ENCODE measurements at places on chromosomes 16 and 17.

- DNase-seq = peak; percentile 97
Observed at GRCh38 chr16:9119795-9120194, 28.4 kb downstream of the HAPSTR1 start.

GRCh38 chr16:66107661-66108060, 258.8 kb upstream of the CDH5 start:
- peak; percentile 93 for DNase-seq

DNA sequence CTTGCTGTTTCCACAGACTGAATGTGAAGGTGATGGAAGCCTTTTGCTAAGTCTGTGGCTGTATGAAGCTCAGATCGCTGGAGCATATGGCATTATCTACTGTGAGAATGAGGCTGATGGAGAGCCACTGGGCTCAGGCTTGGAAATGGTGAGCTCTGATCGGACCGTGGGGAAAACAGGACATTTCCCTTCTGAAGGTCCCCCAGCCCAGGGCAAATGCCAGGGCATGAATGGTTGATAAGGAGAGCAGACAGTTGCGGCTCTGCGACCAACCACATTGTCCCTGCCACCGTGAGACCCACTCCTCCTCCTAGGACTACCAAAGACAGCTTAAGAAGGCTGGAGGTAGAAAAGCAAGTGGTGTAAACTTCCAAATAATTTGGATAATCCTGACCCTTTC, 4.7 kb upstream of the CUEDC1 start:
- DNase-seq = no peak

DNA sequence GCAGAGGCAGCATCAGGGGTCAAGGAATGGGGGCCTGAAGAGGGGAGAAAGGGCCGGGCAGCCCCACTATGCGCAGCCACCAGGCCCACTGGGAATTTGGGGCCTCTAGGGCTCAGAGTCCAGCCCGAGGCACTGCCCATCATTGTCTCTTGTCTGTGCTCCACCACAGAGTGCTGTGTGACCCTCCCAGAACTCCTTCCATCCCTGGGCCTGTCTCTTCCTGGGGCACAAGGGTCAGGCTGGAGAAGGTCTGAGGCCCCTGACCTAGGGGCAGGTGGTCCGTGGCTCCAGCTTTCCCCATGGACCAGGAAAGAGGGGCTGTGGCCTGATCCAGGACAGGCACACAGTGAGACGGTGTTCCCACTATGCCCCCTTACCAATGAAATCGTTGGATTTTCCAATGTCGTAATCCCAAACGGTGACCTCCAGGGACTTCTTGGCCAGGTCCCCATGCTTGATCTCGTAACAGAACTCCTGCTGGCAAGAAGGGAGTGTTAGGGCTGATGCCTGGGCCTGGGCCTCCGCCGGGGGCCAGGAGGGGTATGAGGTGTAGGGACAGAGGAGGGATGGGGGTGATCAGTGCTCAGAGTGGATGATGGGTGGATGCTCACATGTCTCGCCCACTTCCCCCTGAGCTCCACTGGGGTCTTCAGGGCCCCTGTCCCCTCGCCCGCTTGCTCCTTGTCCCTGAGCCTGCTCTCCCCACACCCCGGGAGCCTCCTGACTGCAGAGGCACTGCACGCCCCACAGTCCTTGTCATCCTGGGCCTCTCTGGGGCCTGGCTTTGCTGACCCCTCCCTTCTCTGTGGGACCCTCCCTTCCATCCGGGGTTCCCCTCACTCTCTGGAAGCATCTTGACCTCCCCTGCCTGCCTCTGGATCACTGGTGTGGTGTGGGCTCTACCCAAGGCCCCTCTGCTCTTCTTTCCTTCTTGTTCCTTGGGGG, 10.7 kb downstream of the SCGB1C2 start:
- no peak for DNase-seq

- DNase-seq = no peak
Observed at GRCh38 chr16:85657996-85658395, 30.8 kb downstream of the GINS2 start.

GRCh38 chr17:40345161-40345993, 19.2 kb downstream of the GJD3 start:
- peak; percentile 38 for DNase-seq

GRCh38 chr17:22443061-22443460, 750.7 kb downstream of the KCNJ18 start:
- no peak for DNase-seq

- DNase-seq = no peak
Observed at GRCh38 chr17:76421044-76421407, 31.9 kb downstream of the UBE2O start.

GRCh38 chr17:30520882-30521281, 43.7 kb downstream of the GOSR1 start:
- peak; percentile 56 for DNase-seq

- no peak for DNase-seq
Observed at GRCh38 chr17:6547336-6547735, 9.0 kb downstream of the PITPNM3 start.

GRCh38 chr17:17201271-17201670, 4.9 kb downstream of the PLD6 start:
- no peak for DNase-seq

DNA sequence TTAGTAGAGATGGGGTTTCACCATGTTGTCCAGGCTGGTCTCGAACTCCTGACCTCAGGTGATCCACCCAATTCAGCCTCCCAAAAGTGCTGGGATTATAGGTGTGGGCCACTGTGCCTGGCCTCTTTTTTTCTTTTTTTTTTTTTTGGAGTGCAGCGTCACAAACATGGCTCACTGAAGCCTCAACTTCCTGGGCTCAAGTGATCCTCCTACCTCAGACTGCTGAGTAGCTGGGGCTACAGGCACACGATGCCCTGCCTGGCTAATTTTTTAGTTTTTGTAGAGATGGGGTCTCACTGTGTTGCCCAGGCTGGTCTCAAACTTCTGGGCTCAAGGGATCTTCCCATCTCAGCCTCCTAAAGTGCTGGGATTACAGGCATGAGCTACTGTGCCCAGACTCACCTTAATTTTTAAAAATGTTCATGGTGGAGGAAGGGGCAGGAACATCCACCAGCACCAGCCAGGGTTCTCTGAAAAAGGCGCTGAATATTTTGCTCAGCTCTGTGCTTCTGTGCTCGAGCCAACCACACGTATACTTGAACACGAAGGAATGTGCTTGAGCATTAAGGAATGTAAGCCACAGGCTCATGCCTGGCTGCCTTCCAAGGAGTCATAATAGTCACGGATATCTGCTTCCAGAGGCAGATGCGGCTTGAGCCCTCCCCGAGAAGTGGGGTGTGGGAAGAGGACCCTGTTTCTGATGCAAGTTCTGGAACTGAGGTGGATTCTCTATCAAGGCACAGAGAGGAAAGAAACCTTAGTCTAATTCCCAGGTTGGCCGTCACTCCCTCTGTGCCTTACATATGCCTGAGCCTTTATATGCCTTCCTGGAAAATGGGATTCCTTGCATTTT, 65.5 kb upstream of the CREBBP start:
- DNase-seq = peak; percentile 96

- DNase-seq = no peak
Observed at GRCh38 chr17:65556910-65557348, 4.5 kb downstream of the AXIN2 start.

GRCh38 chr17:78408476-78409050, 30.1 kb downstream of the PGS1 start:
- no peak for DNase-seq

DNA sequence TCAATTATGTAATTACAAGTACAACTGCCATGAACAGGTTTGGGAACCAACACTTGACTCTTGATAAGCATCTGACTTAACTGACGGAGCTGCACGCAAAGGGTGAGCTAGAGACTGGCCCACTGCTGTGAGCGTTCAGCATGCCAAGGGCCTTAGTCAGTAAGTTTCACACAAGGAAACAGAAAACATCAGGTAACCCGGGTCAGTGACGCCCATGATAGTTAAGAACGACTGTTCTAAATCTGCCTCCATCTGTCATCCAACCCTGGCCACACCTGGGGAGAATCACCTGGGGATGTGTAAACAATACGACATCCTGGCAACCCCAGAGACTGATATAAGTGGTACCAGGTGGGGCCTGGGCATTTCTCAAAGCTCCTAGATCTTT, 12.3 kb downstream of the SMIM5 start:
- DNase-seq = no peak

DNA sequence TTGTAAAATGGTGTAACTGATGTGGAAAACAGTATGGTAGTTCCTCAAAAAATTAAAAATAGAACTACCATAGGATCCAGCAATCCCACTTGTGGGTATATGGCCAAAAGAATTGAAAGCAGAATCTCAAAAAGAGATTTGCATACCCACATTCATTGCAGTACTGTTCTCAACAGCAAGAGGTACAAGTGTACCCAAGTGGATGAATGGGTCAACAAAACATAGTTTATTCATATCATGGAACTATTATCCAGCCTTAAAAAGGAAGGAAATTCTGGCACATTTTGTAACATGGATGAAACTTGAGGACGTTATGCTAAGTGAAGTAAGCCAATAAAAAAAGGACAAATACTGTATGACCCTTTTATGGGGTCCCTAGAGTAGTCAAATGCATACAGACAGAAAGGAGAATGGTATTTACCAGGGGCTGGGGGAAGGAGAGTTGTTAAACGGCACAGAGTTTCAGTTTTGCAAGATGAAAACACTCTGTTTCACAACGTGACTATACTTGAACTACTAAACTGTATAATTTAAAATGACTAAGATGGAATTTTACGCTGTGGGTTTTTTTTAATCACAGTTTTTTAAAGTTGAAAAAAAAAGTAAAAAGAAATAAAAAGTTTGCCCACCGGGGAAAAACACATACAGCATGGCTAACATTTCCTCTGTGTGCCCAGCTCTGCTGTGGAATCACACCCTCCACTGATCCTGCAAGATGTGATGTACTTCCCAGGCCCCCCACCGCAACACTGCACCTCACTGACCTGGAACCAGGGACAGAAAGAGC, 6.1 kb downstream of the TVP23A start:
- DNase-seq = no peak

DNA sequence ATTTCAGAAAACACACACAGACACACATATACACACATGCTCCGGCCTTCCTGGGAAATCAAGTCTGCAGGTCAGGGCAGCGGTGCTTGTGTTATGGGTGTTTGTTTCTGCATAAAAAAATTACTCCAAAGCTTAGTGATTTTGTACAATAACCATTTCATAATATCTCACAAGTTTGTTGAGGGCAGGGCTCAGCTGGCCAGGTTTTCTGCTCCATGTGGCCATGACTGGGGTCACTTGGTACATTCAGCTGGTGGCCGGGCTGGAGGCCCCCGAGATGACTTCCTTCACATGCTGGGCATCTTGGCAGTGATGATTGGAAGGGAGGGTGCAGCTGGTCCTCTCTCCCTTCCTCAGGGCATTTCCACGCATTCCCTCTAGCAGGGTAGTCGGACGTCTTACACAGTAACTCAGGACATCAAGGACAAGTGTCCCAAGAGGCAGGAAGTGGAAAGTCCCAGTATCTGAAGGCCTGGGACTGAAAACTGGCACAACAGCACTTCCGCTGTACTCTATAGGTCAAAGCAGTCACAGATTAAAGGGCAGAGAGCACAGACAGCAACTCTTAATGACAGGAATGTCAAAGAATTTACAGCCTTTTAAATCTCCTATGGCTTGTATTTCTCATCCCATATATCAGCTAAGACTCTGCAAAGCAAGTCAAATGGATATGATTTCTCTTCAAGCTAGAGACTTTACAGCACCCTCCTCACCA, 127.4 kb downstream of the ZNF18 start:
- no peak for DNase-seq

DNA sequence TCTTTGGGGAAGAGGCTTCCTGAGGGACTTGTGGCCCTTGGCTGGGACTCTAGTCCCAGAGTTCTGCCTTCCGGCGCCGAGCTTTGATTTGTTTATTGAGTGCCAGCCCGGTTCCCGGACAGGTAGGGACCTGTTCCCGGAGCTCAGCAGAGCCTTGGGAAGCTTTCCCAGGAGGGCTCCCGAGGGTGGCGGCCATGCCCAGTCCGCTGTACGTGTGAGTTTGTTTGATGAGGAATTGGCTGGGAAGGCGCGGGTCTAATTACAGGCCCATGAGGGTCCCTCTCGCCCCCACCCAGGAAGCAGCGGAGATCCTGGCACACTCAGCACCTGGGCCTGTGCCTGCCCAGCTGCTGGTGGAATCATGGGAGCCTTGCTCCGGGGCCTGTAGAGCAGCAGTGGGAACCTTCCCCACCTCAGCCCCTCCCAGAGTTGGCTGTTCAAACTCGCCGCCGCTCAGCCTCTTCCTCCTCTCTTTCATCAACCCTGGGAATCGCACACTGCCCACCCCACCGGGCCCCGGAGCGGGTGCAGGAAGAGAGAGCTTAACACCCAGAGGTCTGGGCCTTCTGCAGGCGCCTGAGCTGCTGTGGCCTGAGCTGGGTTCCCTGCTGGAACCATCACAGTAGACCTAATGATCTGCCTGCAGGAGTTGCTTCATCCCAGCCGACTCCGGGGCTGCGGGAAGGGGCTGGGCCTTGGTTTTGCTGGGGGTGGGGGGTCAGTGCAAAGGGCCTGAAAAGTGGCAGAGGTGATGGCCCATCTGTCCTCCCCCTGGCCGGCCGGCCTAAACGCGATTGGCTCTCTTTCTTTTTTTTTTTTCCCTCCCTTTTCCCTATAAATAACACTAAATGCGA, 313.7 kb downstream of the SEC14L1 start:
- DNase-seq = no peak

DNA sequence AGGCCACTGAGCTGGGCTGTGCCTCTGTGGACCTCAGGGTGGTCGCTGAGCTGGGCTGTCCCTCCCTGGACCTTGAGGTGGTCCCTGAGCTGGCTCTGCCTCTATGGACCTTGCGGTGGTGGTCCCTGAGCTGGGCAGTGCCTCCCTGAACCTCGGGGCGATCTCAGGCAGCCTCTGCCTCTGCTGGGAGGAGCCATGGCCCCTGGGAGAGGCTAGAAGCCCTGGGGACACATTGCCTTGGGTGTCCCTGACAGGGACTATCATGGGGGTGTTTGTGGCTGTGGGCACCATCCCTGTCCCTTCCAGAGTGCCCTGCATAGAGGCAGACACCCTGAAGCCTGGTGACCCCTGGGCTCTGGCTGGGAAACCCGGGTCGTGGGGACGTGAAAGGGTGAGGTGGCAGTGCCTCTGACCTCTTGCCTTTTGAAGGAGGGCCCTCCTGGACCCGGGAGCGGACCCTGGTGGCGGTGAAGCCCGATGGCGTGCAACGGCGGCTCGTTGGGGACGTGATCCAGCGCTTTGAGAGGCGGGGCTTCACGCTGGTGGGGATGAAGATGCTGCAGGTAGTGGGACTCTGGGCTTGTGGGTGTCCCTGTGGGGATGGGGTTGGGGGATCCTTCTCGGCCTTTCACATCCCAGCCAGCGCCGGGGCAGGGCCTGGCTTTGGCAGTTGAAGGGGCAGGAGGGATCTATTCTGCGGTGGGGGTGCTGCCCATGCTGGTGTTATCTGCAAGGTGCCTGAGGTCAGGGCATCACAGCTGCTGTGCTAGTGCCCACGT, 1.8 kb downstream of the NME4 start:
- DNase-seq = no peak

- DNase-seq = peak; percentile 19
Observed at GRCh38 chr17:4942760-4943508, 2.9 kb downstream of the RNF167 start.

DNA sequence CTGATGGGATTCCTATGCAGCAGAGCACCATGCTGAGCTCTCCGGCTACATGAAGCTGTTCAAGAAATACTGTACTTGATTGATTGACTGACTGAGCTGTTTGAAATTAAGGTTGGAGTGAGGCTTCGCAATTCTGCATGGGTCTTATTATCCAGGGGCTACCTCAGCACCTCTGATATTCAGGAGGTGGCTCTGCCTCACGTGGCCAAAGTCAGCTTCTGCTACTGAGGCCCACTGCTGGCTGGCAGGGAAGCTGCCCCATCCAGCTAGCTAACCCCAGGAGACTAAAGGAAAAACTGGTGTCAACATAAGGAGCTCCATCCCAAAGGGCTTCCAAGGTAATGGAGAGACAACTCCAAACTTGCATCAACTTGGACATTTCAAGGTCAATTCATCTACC, 66.2 kb upstream of the TRAP1 start:
- no peak for DNase-seq
